ENCODE measurements at places on chromosomes 12 and 14.

- DNase-seq = no peak
Measured at GRCh38 chr12:91622981-91623380, 440.4 kb upstream of the DCN start.

DNA sequence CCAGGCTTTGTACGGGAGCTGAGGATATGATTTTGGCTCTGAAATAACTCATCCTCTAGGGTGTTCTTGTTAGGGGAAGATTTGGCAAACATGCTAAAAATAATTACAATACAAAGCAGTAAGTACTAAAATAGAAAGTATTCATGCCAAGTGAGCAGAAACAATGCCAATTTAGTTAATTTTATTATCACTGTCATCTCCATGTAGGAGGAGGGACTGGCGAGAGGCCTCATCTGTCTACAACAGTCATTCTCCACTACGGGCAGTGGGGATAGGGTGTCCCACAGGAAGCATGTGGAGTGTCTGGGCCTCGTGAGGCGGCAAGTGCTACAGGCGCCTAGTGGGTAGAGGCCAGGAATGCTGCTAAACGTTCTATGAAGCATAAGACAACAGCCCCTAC is 3.3 kb downstream of the ISM2 start:
- no peak for DNase-seq

GRCh38 chr14:28766469-28766955 is at the start of gene FOXG1:
TSS of gene FOXG1 (plus strand) at chr14:28766787. CDS start at chr14:28767280, 493 bp downstream.
- no peak for DNase-seq

- no peak for DNase-seq
Measured at GRCh38 chr12:5134861-5135525, 91.3 kb downstream of the KCNA5 start.

DNA sequence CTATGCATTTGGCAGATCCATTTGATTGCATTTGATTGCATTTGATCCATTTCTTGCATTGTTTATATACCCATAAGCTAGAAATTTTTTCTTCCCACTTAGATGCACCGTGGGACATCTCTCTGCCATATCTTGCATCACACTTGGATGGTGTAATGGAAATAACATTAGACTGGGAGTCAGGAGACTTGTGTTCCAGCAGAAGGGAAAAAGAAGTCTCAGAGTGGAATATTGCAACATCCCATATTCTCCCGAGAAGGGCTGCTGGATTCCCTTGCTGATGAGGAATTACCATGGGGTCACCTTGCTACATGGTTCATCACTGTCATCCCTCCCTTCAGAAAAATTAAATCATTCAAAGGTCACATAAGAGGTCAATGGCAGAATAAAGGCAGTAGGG is 78.1 kb downstream of the KSR2 start:
- DNase-seq = no peak

- no peak for DNase-seq
Measured at GRCh38 chr12:119678459-119678858, 10.5 kb downstream of the PRKAB1 start.

Measured in activated naive CD8-positive, alpha-beta T cell treated with anti-CD3 and anti-CD28 coated beads, Interleukin-2, amount 50 U/mL, for 24 hours (primary cell).